ENCODE measurements at places on chromosomes 7 and 10.
A peak's percentile ranks its signal among the peaks of the same experiment; 100 is the strongest.

GRCh38 chr7:12831024-12831423, 143.6 kb downstream of the ARL4A start:
- no peak for DNase-seq

GRCh38 chr7:150325110-150325611, 1.8 kb upstream of the ACTR3C start:
- no peak for DNase-seq

DNA sequence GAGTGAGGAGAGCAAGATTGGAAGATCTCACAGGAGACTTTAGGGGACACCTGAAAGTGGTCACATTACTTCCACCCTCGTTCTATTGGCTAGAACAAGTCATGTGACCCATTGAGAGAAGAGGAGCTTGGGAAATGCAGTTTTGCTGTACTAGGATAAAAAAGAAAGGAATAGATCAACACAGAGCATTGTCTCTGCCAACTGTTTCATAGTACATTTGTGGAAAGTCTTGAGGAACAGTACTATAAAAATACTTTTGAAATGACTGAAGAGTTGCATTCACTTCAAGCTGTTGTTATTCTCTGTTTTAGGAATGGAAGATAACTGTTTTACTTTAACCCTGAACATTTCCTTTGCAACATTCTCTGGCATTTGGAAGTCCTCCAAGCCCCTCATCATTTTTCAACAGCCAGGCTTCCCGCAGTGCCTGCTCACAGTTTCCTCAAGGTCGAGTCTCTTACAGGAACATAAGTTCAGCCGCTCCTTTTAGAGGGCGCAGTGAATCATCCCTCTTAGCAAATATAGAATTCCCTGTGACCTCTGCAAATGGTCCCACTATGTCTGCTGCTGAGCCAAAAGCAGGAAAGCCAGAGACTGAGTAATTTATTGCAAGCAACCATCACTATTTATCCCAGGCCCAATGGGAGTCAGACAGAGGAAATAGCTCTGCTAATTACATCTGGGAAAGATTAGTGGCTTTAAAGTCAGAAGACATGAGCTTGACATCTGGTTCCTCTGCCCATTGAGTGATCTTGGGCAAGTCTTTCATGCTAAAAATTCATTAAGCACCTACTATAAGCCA, 40.7 kb downstream of the MRPL32 start:
- DNase-seq: no peak

DNA sequence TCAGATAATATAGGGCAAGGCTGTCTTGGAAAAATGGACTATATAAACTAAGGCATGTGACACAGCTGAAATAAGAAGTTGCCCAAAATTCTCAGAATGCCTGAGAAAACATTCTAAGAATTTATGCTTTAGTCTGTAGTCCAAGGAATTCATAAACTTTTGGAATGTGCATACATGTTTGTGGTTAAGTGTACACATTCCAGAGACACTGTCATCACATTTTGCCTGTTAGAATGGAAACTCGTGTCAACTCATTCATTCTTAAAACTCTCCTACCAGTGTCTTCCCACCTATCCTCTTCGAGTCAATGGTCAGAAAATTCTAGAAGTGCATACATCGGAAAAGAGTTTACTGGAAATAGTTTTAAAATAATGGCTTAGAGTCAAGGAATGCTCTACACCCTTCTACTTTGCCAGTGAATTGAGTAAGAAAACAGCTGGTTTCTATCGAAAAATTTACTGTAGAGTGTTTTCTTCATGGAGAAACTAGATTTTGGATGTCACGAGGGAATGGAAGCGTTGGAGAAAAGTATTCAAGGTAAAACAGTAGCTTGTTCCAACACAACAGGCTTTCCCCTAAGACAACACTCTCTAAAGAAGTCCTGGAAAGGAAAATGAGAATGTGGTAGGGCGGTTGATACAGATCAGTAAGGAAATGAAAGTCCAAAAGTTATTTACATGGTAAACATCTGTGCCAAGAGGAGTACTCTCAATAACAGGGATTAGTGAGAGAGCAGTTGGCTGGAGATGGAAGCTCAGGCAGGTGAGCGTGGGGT, 1177.6 kb upstream of the C7orf33 start:
- DNase-seq: no peak

DNA sequence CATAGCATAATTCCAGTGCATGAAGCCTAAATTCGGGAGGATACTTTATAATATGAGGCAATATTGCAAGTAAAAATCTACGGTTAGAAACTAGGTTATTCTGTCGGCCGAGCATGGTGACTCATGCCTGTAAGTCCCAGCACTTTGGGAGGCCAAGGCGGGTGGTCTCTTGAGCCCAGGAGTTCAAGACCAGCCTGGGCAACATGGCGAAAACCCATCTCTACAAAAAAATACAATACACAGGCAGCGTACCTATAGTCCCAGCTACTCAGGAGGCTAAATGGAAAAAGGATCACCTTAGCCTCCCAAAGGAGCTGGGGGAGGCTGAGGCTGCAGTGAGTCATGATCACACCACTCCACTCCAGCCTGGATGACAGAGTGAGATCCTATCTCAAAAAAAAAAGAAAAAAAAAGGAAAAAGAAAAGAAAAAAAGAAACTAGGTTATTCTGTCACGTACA, 14.2 kb downstream of the SKAP2 start:
- no peak for DNase-seq

DNA sequence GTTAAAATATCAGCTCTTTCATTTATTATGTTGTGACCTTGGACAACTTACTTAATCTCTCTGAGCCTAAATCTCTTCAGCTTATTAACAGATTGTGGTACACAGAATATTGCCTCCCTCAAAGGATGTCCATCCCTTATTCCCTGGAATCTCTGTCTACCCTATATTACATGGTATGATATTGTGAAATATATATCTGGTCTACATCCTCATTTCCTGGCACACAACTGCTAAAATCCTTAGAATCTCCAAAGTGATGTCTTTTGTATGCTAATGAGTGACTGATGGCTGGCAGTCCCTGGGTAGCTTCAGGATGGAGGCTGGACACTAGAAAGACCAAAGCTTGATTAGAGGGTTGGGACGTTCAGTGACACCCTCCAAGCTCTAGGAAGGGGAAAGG, 25.8 kb downstream of the ZNF438 start:
- DNase-seq: no peak

DNA sequence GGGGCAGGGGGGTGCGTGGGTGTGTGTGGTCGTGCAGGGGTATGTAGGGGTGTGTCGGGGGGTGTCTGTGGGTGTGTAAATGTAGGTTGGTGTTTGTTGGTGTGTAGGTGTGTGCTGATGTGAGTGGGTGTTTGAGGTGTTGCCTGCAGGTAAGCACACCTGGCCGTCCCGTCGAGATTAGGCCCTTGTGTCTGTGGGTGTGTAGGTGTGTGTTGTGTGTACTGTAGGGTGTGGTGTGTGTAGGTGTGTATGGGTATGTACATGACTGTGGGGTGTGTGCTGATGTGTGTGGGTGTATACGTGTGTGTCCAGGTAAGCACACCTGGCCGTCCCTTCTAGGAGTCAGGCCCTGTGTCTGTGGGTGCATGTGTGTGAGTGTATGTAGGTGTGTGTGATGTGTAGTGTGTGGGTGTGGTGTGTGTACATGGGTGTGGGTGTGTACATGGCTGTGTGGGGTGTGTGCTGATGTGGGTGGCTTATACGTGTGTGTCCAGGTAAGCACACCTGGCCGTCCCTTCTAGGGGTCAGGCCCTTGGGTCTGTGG, 15.8 kb downstream of the FAM20C start:
- DNase-seq: no peak

DNA sequence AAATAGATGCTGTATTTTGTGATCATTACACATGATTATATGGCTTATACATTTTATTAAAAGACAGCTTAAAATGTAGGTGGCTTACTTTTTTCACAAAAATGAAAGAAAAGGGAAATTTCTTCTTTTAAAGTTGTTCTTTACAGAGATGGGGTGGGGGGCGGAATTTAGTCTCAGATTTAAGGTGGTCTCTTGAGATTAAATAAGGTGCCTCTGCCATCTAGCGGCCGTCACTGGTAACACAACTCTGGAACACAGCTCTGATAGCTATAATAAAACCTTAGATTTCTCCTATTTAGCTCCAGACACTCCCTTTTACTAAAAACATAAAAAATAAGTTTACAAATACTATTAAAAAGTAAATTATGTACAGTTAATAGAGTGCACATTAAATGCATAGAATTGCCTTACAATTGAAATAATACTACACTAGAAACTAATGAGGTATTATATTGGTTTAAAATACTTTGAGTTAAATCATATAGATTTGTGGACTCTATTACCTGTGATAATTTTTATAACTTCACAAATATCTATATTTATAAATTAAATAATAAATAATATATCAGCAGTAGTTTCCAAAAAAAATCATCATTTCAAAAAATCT, 210.9 kb downstream of the DGKB start:
- peak; percentile 46 for DNase-seq

- no peak for DNase-seq
Observed at GRCh38 chr7:38518541-38518940, 112.6 kb downstream of the AMPH start.

DNA sequence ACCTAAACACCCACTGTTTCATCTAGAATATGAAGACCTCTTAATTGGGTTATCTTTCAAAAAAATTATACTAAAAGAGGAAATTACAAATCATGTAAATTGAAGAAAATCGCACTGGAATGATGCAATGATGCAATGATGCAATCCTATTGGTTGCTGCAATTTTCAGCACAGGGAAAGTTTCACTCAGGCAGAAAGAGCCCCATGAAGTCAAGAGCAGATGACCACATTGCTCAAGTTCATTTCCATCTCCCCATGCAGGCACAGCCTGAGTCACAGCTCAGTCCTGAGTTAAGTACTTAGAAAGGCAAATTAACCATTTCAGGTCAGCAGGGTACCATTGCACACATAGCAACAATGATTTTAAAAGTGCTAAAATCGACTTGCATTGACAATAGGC, 180.3 kb upstream of the MYO3A start:
- no peak for DNase-seq

GRCh38 chr10:21261842-21262294, 263.6 kb downstream of the SKIDA1 start:
- no peak for DNase-seq

GRCh38 chr7:151863386-151864079, 13.4 kb downstream of the PRKAG2 start:
- no peak for DNase-seq

- no peak for DNase-seq
Observed at GRCh38 chr10:62252051-62252450, 16.6 kb downstream of the RTKN2 start.

- no peak for DNase-seq
Observed at GRCh38 chr10:60367024-60367423, 22.7 kb downstream of the ANK3 start.

GRCh38 chr7:6430271-6430940, 17.3 kb downstream of the DAGLB start:
- no peak for DNase-seq

GRCh38 chr10:94279835-94280709, 82.7 kb downstream of the NOC3L start:
- DNase-seq: peak; percentile 40

- no peak for DNase-seq
Observed at GRCh38 chr10:64101606-64102263, 580.5 kb downstream of the REEP3 start.

DNA sequence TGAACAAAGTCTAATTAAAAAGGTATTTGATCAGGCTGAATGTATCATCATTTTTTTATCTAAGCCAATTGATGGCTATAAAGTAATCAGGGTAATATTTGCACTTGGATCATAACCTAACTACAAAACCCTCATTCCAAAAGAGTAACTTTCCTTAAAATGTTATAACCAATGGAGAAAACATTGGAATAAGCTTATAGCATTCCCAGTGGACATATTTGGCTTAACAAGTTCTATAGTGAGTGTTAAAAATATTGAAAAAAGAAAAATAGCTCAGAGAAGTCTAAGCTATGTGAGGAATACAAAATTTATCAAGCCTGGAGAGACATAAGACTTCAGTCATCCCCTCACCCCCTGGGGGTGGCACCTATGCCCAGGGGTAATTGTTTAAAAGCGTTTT, 358.8 kb downstream of the LRRTM3 start:
- DNase-seq: no peak

- no peak for DNase-seq
Observed at GRCh38 chr10:33025039-33025438, 67.0 kb upstream of the ITGB1 start.

- no peak for DNase-seq
Observed at GRCh38 chr10:14665304-14665703, 109.4 kb downstream of the FAM107B start.

DNA sequence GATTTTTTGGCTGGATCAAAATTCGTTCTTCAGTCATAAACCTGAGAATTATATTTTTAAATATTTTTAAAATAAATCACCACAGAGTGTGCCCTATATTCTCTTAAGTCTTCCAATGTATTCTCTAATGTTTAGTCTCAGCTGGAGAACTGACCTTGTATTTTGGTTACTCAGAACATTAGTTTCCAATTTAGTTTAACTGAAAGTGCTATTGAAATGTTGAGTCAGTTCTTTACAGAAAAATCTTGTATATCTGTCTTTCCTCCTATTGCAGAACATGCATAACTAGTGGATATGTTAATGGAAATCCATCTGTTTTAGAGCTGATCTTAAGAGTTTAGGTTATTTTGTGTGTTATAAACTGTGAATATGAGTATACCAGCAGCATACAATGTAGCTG, 422.7 kb upstream of the IGFBP3 start:
- DNase-seq: no peak

DNA sequence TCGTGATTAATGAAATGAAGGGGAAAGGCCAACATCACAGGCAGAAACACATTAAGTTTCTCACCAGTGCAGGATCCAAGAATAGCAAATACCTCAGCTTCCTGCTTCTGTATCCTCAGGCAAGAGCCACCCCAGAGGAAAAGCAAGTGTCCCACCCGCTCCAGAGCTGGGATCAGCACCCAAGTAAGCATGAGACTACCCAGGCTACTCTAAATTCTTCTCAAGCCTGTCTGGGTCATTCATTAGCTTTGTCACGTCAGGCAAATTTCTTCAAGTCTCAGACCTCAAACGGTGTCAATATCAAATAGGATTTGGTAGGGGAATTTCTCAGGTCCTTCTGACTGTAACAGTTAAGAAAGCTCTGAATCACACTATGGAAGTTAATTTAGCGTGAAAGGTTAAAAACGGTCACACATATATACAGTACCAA, 59.0 kb downstream of the GNA12 start:
- no peak for DNase-seq

DNA sequence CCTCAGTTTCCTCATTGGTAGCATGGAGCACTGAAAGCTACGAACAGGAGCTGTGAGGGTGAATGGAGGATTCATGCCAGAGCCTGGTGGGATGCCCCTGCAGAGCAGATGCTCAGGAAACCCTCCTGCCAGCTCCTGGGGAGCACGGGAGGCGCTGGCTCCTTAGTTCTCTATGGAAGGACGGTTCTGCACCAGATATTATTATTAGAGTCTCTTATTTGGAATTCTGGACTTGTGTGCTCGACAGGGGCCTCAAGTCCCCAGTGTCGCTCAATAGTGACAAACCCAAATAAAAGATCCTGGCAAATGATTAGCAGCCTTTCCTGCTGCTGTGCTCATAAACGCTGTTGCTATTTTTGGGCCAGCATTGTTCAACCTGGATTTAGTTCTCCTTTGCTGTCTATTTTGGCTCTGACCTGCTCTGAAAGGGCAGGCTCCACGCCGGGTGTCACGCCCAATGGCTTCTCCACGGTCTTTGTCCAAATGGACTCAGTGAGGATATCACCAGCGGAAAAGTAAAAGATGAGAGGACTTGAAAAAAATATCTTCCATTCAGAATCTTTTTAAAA, 23.0 kb upstream of the KLF6 start:
- no peak for DNase-seq
